RPMI7951 (cell line): ENCODE measurements at places on chromosomes 12 and 14. TPM values are rescaled to one million over a fixed set of nuclear protein-coding genes. Genes with fewer than 3 reads are reported as not detected.

DNA sequence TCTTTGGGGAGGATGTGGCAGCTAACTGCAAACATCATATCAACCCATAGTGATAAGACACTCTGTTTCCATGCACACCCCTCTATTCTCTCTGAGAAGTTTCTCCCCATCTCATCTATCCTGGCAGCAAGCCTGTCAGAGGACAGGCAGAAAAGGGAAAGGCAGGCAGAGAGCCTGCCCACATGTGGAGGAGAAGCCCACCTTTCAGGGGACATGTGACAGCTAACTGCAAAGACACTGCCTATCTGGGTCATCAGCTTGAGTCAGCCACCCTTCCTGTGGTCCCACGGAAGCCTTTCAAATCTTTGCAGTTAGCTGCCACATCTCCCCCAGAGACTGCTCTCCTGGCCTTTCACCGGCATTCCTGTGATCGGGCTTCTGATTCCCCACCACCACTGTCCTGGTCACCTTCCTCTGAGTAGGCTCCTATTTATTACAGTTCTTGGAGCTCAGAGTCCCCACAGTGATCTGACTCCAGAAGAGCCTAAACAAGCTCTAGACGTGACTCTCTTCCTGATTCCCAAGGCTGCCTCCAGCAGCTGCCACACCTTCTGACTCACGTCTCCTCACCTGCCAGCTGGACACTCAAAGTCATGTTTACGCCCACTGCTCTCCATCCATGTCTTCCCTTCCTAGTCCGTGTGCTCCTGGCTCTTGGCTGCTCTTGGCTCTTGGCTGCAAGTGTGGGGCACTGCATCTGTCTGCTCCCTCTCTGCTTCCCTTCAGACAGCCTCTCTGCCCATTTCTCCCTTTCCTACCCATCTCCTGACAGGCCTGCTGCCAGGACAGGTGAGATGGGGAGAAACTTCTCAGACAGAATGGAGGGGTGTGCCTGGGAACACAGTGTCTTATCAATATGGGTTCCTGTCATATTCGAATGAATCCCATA is 7.5 kb upstream of the KRT1 start:
- DNase-seq: no peak

DNA sequence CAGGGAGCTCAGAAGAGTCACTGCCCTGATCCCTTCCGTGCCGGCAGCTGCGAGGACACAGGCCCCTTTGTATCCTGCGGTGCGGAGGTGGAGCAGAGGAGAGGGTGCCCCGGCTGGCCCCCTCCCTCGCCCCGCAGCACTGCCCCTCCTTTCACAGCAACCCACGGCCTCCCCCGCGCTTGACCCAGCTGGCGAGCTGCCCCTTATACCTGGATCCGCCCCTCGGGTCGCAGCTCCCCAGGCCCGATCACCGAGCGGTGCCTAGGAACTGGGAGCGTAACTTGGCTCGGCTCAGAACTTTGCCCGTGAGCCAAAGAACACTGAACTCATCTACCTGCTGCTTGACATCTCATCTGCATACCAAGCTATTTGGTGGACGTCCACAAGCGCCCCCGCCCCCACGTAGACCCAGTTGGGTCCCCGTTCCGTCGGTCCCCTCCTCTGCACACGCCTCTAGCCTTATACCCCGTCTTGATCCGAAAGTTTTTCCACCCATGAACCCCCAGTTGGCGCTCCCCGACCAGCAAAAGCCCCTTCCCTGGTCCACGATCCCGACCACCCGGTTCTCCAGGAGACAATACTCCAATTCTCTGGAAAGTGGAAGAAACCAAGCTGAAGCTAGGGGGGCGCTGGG is 697 bp upstream of the DNAJC14 start:
- DNase-seq: no peak

Gene SOCS2
- total RNA-seq: 7.3 and 9.5 TPM in 2 replicates

Gene IFNG-AS1
- total RNA-seq: not detected in 2 replicates

GRCh38 chr14:52656905-52657304 is 38.5 kb downstream of the ERO1A start:
- no peak for DNase-seq

Gene CCDC177
- total RNA-seq: not detected in 2 replicates

- DNase-seq: no peak
These were observed 69.2 kb downstream of the SLC25A47 start for GRCh38 chr14:100392356-100392755.

GRCh38 chr14:101963656-101964296 is 597 bp upstream of the DYNC1H1 start:
- no peak for DNase-seq

Gene MRPL51
- 184 and 197 TPM in 2 replicates for total RNA-seq

- no peak for DNase-seq
These were observed 33.0 kb upstream of the BICDL1 start for GRCh38 chr12:119956047-119956446.

- DNase-seq: no peak
These were observed 232.7 kb upstream of the PPFIA2 start for GRCh38 chr12:81991868-81992267.

DNA sequence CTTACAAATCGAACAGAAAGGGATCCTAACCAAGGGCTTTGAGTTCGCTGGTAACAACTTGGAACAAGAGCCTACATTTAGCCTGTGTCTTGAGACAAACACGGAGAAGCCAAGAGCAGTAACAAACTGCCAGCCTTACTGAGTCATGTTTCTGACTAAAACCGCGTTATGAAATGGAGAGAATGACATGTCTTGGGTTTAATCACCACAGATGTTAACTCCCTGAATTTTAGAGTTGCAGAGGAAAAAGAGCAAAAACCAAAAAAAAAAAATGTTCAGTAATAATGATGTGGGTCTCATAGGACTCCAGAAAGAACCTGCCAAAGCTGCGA is 1.0 kb downstream of the BLTP3B start:
- peak; percentile 75 for DNase-seq

GRCh38 chr14:105499256-105500035 is 8.4 kb downstream of the TEDC1 start:
- DNase-seq: peak; percentile 35

DNA sequence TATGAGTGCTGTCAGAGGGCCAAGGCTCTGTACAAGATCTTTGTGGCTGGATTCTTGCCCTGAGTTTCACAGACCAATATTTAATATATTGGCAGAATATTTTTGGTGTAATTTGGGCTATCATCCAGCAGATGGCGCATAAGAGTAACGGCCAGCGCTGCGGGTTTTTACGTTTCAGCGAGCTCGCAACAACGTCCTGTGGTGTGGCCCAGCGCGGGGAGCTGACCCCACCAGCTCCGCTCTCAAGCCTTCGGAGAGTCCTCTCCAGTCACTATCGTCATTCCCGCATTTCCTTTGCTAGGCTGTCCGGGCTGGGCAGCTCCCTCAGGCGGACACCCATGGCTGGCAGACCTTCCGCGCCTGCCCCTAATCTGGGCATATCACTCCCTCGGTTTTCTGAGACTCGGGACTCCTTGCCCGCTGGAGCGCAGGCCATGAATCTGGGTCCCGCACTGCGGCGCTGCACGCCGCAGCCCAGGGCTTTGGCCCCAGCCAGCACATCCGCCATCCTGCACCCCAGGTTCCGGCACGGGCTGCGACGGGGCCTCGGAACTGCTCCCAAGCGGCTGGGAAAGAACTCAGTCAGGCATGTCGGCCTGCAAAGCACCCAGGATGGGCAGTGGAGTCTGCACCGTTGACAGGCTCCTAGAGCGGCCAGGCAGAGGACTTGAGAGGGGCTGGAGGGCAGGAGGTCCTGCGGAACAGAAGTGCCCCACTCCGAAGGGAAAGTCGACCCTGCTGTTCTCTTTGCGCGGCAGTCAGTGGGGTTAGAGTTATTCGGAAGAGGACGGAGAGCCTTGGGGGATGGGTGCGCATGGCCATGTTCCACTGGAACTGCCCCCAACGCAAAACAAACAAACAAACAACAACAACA is 18.4 kb downstream of the OLR1 start:
- peak; percentile 61 for DNase-seq

DNA sequence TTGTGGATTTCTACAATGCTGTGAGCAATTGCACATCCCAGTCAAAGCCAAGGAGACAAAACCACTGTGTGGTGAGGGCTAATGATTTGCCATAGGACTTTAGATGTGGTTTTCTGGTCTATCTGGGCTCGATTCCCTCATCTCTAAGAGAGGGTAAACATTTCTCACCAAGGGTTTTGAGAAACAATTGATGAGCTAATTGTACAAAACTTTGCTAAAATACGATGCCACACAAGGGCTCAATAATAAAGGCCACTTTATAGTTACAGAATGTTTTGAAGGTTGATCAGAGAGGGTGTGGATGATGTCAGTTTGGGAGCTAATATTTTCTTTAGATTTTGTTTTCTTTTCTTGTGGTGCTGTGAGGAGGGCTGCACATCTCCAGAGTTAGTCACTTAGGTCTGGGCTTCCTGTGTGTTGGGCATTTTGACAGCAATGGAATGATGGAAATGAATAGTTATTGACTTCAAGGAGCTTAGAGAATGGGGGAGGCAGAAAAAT is 60.8 kb upstream of the SLC38A4 start:
- peak; percentile 78 for DNase-seq

DNA sequence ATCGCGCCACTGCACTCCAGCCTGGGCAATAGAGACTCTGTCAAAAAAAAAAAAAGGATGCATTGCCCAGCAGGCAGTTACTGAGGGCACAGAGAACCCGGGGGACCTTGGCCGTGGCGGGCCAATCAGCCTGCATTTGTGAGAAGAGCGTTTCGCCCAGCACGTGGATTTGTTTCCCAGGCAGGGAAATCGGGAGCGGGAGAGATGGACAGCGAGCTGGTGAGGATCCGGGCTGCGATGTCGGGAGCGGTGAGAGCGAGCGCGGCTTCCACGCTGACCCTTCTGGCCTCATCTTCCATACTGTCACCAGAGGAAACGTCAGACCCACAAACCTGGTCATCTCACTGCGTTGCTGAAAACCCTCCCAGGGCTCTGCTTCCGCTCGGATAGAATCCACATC is 123.5 kb downstream of the RIMBP2 start:
- DNase-seq: no peak

Gene RAB15
- total RNA-seq: 3.4 and 4.3 TPM in 2 replicates

Gene TEX22
- not detected in 2 replicates for total RNA-seq

GRCh38 chr14:56590535-56590960 is 10.9 kb downstream of the TMEM260 start:
- no peak for DNase-seq

Gene KERA
- not detected in 2 replicates for total RNA-seq

- DNase-seq: no peak
These were observed 36.0 kb downstream of the SLC8A3 start for GRCh38 chr14:70152704-70153103.

DNA sequence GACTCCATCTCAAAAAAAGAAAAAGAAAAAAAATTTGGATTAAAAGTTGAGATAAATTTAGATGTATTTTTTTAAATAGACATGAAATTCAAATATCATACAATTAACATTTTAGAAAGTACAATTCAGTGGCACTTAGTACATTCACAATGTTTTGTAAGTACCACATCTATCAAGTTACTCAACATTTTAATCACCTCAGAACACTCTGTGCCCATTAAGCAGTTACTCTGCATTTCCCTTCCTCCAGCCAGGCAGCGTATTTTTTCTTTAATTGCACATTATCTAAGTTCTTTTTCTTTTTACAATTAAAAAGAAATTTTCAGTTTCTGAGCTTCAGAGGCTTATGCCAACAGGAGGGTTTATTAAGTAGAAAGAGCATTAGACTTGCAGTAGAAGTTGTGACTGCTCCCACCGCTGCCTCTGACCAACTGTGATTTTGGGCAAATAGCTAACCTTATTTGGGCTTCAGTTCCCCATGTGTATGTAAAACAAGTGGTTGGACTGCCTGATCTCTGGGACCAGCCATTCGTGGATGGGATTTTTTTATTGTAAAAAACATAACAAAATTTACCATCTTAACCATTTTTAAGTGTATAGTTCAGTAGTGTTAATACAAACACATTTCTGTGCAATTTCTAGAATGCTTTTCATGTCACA is 65.7 kb downstream of the WNK1 start:
- no peak for DNase-seq

Gene TMEM63C
- total RNA-seq: not detected in 2 replicates

GRCh38 chr12:65162609-65163008 is 6.8 kb upstream of the LEMD3 start:
- DNase-seq: no peak

DNA sequence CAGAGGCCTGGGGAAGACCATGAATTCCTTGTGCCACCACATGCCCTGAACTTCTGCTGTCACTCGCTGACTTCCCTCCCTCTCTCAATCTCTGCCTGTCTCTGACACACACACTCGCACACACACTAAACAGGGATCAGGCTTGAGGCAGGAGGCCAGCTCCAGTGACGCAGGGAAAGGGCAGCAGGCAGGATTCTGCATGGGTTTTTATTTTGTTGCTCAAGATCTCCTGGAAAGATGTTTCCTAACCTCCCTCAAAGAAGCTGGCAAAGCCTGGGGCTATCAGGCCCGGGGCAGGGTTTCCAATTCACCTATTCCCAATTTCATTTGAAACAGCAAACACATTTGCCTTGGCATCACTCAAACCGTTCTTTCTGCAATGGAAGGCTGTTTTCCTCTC is 27.7 kb upstream of the PEX5 start:
- peak; percentile 26 for DNase-seq

GRCh38 chr14:96587823-96588385 is 85.7 kb downstream of the PAPOLA start:
- no peak for DNase-seq

Gene ALX1
- 13.4 and 18.6 TPM in 2 replicates for total RNA-seq

- DNase-seq: no peak
These were observed 13.9 kb upstream of the PPP4R3A start for GRCh38 chr14:91523972-91524371.

Gene RAB2B
- total RNA-seq: 12.6 and 16.9 TPM in 2 replicates

GRCh38 chr14:88142997-88143396 is 138.1 kb downstream of the GPR65 start:
- no peak for DNase-seq

DNA sequence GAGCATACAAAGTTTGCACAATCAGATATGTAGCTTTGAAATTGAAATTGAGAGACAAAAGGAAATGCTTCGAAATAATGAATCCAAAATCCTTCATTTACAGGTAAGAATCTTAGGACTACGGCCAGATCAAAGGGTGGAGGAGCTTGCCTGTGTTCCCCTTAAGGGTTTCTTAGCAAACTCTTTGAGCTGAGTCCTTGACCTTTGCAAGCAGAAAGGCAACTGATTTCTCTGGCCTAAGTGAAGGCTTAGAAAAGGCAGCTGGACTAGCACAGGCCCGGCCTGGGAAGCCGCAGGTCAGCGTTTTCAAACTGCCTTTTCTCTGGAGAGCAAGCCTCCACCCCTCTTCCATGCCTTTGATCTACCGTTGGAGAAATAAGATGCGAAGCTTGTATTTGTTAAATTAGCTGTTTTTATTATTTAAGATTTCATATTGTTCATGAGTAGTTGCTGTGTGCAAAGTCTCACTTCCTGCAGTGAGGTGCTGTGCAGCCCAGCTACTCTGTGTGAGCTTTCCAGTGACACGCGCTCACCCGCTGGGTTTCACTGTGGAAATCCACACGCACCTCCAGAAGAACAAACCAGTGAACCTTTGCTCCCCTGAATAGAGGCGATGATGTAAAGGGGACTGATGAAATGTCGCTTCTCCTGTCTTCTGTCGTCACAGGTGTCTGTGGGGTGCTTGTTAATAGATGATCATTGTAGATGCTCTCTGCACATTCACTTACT is 25.0 kb upstream of the AMN start:
- DNase-seq: no peak
